ENCODE measurements at places on chromosomes 6 and 20.

- no peak for DNase-seq
These were observed 143.2 kb upstream of the EPHA7 start for GRCh38 chr6:93562582-93562981.

GRCh38 chr6:43669922-43670622 is 17.5 kb downstream of the MRPS18A start:
- DNase-seq = peak; percentile 74

- DNase-seq = no peak
These were observed 2.3 kb downstream of the MYLK2 start for GRCh38 chr20:31821427-31821826.

DNA sequence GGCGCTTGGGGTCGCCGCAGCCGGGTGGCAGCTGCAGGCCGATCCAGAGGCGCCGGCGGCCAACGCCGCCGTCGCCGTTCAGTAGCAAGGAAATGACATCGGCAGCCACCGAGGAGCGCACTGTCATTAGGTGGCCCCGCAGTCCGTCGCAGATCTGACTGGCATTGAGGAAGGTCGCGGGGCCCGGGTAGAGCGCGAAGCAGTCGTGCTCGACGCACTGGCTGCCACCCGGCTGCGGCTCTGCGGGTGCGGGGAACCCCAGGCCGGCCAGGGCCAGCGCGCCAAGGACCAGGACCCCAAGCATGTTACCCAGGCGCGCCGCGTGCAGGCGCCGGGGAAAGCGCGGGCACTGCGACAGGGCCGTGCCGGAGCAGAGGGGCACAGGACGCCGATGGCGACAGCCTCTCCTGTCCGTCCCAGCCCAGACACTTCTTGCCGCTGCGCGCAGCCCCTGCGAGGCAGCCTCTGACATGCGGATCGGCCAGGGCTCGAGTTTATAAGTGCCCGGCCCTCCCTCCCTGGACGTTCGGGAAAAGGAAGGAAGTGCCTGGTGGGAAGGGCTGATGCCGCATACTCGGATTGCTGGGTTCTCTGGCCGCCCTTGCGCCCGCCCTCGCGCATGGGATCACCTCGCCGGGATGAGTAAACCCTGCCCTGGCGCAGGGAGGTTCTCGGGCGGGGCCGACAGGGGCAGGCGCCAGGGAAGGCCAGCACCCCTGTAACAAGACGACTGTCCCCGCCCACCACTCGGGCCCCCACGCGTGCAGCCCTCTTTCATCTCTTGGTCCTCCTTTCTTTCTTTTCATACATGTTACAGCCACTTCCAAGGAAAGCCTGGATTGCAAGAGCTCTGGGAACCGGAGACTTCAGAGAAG is at the start of gene THBD:
TSS of gene THBD (minus strand) at position 472 of the 875 bp plus-strand sequence. CDS start at position 304, 168 bp downstream.
- DNase-seq = peak; percentile 71

DNA sequence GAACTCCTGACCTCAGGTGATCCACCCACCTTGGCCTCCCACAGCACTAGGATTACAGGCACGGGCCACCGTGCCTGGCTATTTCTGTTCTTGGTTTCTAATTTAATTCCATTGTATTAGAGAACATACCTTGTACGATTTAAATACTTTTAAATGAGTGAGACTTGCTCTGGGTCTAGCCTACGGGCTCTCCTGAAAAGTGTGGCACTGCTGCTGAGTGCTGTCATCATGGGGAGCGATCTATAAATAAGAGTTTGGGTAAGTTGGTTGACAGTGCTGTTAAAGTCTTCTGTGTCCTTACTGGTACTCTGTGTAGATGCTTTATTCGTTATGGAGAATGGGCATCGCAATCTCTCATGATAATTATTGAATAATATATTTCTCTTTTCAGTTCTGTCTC is 35.0 kb upstream of the BHLHE23 start:
- DNase-seq = no peak
